ENCODE measurements at places on chromosomes 2 and 18.

DNA sequence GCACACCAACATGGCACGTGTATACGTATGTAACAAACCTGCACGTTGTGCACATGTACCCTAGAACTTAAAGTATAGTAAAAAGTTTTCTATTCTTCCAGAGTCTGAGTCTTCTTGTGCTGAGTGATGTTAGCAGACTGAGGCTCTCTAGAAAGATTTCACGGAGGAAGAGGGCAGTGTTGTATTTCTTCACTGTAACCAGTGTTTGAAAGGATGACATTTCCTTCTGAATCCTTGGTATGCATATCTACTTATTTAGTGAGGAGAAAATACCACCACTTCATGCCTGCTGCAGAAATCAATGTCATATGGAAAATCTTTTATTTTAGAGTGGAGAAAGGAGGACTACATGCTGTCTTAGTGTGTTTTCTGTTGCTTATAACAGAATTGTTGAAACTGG, 357.1 kb downstream of the CCDC85A start:
- no peak for DNase-seq

- DNase-seq: no peak
Measured at GRCh38 chr2:172734711-172735581, 699 bp upstream of the RAPGEF4 start.

GRCh38 chr2:13758412-13758811, 874.1 kb upstream of the LRATD1 start:
- no peak for DNase-seq

- no peak for DNase-seq
Measured at GRCh38 chr2:138470941-138471340, 30.6 kb upstream of the SPOPL start.

- no peak for DNase-seq
Measured at GRCh38 chr2:27088634-27089033, 2.1 kb downstream of the KHK start.

DNA sequence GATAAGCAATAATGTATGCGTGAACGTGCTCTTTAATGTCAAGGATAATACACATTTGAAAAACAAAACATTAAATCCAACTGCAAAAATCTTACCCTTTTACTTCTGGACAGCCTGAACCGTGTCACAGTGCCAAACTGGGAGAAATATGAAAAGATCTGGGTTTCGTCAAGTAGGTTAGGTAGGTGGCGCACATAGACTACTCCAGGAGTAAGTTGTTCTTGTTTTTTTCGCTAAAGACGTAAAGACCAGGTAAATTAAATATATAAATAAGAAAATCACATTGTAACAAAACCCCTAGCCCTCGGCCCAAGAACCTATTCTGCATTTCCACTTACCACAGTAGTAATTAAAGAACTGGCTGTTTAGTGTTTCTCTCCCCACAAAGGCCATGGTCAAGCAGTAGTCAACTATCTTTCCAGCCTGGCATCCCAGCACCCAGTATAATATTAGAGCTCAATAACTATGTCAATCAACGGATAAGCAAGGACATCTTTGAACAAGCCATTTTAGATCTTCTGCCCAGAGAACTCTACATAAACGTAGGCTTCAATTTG, 1.1 kb downstream of the NIFK start:
- DNase-seq: no peak

GRCh38 chr2:134253804-134254203, at the start of gene MGAT5:
TSS of gene MGAT5 (plus strand) at chr2:134254072. CDS start at chr2:134254404, 332 bp downstream.
- DNase-seq: no peak

DNA sequence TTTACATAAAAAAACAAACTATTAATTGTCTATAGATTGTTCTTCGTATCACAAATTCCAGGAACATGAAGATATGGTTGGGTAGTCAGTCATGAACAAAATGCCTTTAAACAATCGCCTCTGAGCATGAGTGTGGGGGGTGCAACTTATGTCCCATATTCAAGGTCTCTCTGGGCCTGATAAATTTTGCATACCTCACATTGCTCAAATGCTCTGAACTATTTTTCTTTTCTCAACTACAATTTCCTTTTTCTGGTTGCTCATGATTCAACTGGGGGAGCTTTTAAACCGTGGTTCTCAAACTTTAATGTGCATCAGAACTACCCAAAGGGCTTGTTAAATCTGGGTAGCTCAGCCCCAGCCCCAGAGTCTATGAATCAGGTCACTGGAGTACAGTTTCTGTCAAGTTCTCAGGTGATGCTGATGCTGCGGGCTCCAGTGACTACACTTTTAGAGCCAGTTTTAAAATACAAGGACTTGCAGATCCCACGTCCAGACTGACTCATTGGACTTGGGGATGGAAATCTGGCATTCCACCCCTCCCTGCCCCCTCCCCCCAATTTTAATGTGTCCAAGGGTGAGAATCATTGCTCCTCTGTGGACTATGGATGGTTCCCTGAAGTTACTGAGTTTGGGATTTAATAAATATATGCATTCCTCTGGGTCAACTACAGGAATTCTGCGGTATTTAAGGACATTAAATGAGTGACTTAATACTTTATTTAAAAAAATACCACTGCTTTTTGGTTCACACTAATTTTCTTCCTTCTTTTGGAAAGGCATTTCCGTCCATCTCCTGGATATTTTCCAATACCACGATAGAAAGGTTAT, 1.5 kb upstream of the GPD2 start:
- no peak for DNase-seq

GRCh38 chr18:653512-653911, 3.9 kb upstream of the TYMS start:
- no peak for DNase-seq

DNA sequence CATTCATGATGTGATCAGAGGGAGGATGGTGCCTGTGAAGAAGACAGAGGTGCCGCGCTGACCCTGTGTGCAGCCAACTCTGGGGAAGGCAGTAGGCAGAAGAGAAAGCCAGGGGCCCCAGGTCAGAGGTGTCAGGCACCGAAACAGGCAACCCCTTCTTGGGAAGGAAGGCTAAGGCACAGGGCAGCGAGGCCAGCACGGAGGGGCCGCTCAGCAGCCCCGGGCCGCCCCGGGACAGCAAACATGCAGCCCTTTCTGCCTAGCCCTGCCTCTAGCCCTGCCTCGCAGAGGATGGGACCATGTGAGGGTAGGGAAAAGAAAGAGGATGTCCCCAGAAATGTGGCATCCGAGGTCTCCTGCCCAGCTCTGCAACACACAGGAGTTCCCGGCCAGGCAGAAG, 7.7 kb upstream of the MAL start:
- no peak for DNase-seq

GRCh38 chr2:24315669-24316068, 44.7 kb downstream of the ITSN2 start:
- DNase-seq: no peak

DNA sequence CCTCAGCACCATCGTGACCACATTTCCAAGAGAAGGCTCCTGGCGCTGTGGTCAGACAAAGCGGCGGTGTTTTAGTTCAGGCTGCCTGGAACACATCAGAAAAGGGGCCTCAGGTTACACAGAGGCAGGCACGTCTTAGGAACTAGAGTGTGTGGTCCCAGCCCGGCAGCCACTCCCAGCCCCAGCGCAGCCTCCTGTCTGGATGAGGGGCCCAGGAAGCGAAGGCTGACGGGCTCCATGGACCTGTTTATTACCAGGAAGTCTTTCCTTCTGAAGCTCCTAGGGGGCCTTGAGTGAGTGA, 10.0 kb upstream of the GPR55 start:
- no peak for DNase-seq

- no peak for DNase-seq
Measured at GRCh38 chr2:150088538-150088937, 398.9 kb downstream of the RND3 start.

- DNase-seq: no peak
Measured at GRCh38 chr2:133953524-133953923, 300.3 kb upstream of the MGAT5 start.

- DNase-seq: no peak
Measured at GRCh38 chr18:11154368-11154989, 5.1 kb upstream of the PIEZO2 start.

GRCh38 chr18:58867281-58867961, 2.7 kb downstream of the ZNF532 start:
- no peak for DNase-seq

- no peak for DNase-seq
Measured at GRCh38 chr2:176192351-176192750, 3.9 kb downstream of the HOXD1 start.

- DNase-seq: no peak
Measured at GRCh38 chr18:7565677-7566076, 1.4 kb upstream of the PTPRM start.
